ENCODE measurements at places on chromosomes 12 and 14. TPM values are rescaled to one million over a fixed set of nuclear protein-coding genes. Genes with fewer than 3 reads are reported as not detected.

DNA sequence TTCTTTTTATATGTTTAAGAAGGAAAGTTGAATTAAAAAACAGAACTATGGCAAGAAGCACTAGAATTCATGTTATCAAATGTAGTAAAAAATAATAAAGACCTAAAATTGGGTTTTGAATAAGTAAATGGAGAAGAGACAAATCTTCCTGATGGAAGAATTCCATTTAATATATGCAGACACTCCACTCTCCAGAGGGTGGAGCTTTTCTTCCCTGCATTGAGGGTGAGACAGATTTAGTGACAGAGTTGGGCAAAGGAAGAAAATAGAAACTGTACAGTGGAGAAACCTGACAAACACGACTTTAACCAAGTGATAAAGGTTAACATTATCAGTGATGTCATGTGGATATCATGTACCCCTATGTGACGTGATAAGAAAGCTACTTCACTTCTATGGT lies 217.6 kb downstream of the PRKD1 start:
- DNase-seq = no peak

- no peak for DNase-seq
Observed at GRCh38 chr12:67784831-67785230, 136.3 kb downstream of the DYRK2 start.

GRCh38 chr12:104622928-104623327 lies 166.2 kb downstream of the CHST11 start:
- DNase-seq = no peak

- no peak for DNase-seq
Observed at GRCh38 chr14:69291891-69292561, 32.1 kb downstream of the GALNT16 start.

- DNase-seq = no peak
Observed at GRCh38 chr12:114776731-114777442, 92.9 kb upstream of the TBX3 start.

DNA sequence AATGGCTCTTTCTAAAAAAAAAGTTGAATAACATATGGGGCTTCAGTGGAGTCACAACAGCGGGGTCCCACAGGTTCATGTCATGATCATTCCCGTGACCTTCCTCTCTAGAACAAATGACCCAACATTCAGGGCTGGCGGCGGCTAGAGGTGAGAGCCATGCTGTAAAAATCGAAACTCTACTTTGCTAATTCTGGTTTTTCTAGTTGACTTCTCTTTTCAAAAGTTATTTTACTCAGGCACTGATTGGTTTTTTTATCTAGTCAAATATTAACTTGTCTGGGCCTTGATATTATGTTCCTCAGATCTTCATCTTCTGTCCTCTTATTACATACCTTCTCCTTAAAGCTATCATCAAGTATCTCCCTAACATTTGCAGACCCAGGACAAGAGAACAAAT lies 402.9 kb upstream of the SOX5 start:
- DNase-seq = no peak

B4GALNT3 gene
- total RNA-seq = 50.2 TPM

DNA sequence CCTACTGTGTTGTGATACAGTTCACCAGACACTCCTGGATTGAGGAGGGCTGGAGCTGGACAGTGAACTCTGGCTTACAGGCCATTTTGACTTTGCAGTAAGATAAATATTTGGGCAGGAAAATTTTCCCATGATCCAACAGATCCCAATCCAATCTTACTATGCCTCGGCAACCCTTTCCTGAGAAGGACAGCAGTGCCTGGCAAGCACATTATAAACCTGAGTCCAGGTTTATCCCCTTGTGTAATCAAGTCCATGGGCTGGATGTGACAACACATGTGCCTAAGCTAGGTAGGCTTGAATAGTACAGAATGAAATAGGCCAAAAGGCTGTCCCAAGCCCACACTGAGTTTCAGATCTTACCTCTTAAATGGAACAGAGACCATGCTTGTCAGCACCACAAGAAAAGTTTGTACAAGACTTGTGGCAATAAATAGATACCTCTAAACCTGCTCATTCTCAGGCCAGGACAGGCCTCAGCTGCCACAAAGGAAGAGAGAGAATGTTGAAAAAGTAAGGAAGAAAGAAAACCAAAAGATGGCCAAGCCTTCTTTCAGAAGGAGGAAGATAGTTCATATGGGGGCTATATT lies 34.9 kb downstream of the CREBL2 start:
- DNase-seq = no peak

GRCh38 chr12:104958805-104959334 lies 780 bp upstream of the SLC41A2 start:
- DNase-seq = peak; percentile 44

MGAT4C gene
- 6.6 TPM for total RNA-seq

GRCh38 chr14:89500303-89500702 lies 83.3 kb upstream of the FOXN3 start:
- DNase-seq = no peak

LRTM2 gene
- not detected for total RNA-seq

KCNH5 gene
- not detected for total RNA-seq

GRCh38 chr14:93267149-93267711 lies 60.2 kb downstream of the UBR7 start:
- DNase-seq = no peak

DNA sequence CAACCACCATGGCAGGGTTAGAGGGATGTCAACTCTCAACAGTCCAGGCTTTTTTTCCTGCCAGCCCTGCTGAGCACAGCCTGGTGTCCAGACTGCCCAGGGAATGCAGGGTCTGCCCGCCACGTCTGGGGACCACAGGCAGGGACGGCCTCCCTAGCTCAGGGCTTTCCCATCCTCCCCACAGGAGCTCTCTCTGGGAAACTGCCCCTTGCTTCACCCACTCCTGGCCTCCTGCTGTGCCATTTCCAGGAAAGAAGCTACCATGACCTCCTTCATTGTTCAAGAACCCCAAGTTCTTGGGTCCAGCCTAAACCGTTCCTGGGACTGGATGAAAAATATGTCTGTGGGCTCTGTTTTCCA lies 4.8 kb downstream of the SCNN1A start:
- DNase-seq = peak; percentile 28

PLEKHH1 gene
- 6.5 TPM for total RNA-seq

Measured in right cardiac atrium (tissue), 5 donors.